AG09319 (cell line): ENCODE measurements at places on chromosomes 3 and 15.
A peak's percentile ranks its signal among the peaks of the same experiment; 100 is the strongest.

DNA sequence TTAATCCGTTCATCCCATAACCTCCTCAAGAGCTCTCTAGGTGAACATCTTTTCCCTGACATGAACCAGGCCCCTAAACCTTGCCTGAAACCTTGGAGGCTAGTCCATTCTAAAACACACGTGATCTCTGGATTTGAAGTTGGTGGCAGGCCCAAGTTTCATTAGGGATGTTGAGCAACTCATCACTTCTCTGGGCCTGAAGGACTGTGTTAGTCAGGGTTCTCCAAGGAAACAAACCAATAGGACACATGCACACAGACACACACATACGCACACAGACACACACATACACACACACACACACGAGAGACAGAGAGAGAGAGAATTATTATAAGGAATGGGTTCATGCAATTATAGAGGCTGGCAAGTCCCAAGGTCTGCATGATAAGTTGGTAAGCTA is 31.9 kb downstream of the ACAN start:
- DNase-seq = no peak

DNA sequence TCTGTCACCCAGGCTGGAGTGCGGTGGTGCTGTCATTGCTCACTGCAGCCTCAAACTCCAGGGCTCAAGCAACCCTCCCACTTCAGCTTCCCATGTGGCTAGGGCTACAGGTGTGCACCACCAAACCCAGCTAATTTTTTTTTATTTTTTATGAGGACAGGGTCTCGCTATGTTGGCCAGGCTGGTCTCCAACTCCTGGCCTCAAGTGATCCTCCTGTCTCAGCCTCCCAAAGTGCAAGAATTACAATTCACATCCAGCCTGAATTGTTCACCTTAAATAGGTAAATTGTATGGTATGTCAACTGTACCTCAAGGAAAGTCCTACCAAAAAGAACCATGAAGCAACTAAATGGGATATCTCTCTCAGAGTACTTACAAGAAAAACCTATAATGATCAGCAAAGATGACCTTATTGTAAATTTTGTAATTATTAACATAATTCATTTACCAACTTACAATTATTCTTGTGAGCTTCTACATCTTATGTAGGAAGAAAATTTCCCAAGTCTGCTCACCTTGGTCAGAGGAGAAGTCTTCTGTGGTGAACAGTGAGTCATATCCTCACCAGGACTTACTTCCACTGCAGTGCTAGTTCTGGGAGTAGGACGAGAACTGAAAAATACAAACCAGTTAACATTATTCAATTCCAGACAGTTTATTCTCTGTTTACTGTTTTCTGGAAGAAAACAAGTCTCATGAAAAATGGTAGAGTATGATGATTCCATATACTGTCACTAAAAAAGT is 54.4 kb downstream of the ULK4 start:
- DNase-seq = no peak

DNA sequence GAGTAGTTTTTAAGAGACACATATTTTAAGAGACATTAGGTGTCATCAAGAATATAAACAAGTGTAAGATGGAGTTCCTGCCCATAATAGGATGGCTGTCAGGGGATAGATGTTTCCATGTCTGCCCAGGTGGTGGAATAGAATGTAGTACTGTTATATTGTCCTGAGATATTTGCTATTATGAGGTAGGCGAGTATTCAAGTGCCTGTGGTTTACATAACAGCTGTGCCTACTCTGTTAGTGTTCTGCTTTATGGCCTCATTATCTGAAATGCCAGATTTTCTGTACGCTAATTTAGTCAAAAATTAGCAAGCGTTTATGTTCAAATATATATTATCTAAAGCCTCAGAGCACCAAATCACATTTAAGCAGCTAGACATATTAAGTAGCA is 360.2 kb upstream of the ROPN1 start:
- DNase-seq = no peak

DNA sequence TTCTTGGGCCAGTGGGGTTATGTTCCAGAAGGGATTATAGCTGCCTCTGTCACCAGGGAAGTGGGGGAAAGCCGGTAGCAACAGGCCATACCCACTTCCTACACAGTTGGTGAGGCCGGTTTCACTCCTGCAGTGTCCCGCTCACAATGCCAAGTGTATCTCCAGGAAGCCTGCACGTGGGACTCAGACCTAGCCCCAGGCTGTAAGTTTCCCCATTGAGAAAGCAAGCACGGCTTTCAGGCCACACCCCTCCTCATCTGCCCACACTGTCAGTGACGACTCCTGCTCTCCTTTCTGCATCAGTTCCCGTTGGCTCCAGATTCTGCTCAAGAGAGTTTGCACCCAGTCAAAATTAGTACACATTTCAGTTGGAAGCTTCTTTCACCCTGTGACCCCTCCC is 51.6 kb upstream of the CPOX start:
- DNase-seq = no peak

DNA sequence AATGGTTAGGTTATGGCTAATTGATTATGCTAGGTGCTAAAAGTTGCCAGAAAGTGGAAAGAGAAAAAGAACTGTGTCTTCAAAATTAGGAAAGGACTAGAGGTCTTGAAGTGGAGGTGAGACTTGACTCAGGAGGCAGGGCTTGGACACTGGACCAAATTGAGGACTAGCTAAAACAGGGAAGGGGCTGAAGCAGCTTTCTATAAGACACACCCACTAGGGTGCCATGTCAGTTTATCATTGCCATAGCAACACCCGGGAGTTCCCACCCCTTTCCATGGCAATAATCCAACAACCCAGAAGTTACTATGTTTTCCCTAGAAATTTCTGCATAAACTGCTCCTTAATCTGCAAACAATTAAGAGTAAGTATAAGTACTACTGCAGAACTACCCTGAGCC is 42.9 kb upstream of the MITF start:
- DNase-seq = no peak

DNA sequence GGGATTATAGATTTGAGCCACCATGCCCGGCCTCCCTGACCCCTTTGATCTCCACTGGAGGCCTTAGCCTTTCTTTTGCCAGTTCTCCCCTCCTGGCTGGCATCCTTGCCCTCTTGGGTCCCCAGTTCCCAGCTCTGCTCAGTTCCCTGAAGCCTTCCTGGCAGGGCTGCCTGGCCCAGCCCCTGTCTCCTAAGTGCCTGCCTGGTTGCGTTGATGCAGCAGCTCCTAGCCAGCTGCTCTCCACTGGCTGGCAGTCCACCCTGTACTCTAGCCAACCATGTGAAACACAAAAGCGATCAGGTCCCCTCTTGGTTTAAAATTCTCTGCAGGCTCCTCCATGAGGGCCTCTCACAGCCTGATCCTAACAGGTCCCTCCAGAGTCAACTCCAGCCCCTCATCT is 184.7 kb downstream of the RAB11A start:
- no peak for DNase-seq

- no peak for DNase-seq
These were observed 219.4 kb downstream of the CDIN1 start for GRCh38 chr15:36798794-36799193.

DNA sequence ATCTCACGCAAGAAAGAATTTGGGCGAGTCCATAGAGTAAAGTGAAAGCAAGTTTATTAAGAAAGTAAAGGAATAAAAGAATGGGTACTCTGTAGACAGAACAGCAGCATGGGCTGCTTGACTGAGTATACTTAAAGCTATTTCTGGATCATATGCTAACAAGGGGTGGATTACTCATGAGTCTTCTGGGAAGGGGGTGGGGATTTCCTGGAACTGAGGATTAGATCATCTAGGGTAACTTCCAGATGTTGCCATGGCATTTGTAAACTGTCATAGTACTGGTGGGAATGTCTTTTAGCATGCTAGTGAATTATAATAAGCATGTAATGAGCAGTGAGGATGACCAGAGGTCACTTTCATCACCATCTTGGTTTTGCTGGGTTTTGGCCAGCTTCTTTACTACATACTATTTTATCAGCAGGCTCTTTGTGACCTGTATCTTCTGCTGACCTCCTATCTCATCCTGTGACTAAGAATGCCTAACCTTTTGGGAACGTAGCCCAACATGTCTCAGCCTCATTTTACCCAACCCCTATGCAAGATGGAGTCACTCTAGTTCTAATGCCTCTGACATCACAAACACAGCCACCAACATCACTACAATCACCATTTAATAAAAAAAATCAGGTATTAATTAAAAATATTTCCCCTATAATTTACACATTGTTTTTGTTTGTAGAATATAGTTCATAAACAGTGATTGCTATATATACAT is 890.7 kb upstream of the EPHA6 start:
- DNase-seq = peak; percentile 87

DNA sequence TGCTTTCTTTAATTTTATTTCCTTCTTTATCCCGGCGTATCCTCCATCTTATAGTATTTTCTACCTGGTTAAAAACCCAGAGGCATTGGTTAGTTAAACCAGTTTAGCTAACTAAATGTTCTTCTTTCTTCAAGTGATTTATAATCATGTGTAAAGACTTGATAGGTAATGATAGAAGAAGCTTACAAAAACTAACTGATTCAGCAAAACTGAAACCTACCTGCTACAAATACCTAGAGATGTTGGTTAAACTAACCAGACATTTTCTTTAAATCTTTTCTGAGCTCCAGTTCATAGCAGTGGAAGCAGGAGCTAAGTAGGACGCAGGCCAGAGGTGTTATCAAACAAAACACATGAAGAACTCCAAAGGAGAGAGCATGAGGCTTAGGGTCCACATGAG is 44.8 kb downstream of the LEO1 start:
- no peak for DNase-seq

GRCh38 chr3:111531446-111531845 is 10.6 kb upstream of the CD96 start:
- DNase-seq = no peak

DNA sequence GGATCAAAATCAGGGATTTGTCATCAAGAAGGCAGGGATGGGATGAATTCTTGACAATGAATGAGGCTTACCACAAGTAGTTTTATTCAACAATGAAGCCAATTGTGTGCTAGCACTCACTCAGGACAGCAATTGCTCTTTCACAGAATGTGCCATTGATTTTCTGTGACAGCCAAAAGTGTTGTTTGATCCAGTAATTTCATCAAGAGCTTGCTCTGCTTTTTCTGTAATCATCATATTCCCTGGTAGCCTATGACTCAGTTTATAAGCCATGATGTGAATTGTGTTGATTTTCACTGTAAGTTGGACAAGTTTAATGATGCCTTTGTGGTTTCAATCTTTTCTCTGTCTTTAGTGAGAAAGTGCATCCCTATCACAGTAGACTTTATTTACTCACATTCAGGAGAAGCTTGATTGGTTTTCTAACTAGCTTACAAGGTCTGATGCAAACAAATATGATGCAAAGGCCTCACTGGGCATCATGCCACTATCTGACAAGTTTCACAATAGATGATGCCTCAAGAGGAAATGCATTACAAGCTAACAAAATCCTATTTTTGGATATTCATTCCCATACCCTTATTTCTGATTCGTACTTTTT is 13.6 kb upstream of the CSRNP1 start:
- peak; percentile 94 for DNase-seq

DNA sequence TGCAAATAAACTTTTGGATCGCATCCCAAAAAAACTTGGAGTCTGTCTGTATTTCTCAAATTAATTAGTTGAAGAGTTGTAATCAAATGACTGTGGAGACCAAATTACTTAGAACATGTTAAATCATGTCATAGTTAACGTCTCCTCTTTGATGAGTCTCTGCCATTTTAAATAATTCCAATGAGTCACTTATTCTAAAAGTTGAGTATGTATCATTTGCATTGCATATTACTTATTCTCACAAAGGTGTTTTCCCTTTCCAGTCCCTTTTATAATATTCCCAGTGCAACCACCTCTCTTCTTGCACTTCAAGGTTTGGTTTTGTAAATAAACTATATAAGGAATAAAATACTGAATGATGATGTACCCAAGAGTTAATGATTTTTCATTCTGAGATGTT is 36.0 kb upstream of the MBNL1 start:
- no peak for DNase-seq

GRCh38 chr3:77195766-77196545 is 156.1 kb downstream of the ROBO2 start:
- DNase-seq = peak; percentile 12

DNA sequence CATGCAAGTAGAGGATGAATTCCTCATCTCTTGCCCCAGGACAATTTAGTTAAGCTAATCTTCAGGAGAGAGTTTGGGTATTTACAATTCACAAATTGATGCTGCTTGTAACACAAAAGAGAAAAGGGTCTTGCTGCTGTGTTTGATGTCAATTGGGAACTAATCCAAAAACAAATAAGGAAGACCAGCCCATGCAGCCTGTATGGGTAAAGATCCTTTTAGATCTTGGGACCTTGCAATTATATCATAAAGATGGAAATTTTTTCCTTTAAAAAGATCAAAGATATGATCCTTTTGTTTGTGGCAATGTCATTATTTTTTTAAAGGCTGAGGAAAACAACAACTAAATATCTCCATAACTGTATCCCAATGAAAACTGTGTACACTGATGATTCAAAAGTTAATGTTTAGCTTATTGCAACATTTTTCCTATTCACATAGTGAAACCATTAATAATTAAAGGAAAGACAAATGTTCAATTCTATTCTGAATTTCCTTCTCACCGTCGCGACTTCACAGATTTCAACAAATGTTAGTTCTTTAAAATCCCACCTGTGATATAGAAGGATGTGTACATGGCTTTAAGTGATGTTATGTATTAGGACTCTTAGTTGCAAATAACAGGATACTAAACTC is 40.2 kb downstream of the TMEM212 start:
- DNase-seq = no peak

DNA sequence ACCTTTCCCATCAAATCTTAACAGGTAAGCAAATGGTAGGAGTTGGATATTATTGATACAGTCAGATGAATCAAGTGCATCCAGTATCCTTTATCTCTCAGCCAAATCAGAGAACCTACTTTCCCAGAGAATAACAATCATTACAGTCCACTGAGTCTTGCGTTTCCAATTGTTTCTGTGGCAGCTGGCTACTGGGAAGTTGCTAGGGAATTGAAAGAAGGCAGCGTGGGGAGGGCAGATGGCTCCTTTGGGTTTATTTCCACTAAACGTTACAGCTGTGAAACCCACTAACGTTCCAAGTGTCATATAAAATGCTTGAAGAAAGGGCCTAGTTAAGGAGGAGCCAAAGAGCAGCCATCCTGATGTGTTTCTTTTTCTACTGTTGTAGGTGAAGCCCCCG is 78.4 kb downstream of the WDR72 start:
- DNase-seq = no peak

DNA sequence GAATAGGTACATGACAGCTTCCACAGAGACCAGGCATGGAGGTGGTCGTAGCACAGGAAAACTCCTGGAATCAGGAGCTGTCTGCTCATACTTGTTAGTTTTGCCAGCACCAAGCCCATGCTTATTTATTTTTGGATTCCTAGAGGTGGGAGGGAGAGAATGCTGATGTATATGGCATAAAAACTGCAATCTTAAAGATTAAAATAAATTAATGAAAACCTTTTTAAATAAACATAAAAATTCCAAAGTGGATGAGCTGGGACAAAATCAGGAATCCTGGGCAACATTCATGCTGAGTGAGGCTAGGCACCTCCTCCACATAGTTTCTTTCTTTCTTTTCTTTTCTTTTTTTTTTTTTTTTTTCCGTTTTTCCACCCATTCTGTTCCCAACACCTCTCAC is 14.3 kb upstream of the BCL6 start:
- no peak for DNase-seq

- no peak for DNase-seq
These were observed 190.5 kb upstream of the CMC1 start for GRCh38 chr3:28050885-28051284.

GRCh38 chr3:169822091-169822490 is 9.4 kb upstream of the LRRC34 start:
- no peak for DNase-seq

GRCh38 chr3:27533261-27533607 is 49.0 kb upstream of the SLC4A7 start:
- no peak for DNase-seq

GRCh38 chr15:94258246-94258645 is 26.9 kb downstream of the MCTP2 start:
- no peak for DNase-seq

GRCh38 chr3:64667887-64668581 is 19.8 kb downstream of the ADAMTS9 start:
- DNase-seq = no peak
